ENCODE measurements at places on chromosomes 1 and 21. TPM values are rescaled to one million over a fixed set of nuclear protein-coding genes. Genes with fewer than 3 reads are reported as not detected.

TRIM17 gene
- 0.66 TPM for total RNA-seq

HMGB4 gene
- total RNA-seq = not detected

MCM3AP gene
- 104 TPM for total RNA-seq

PLA2G2A gene
- total RNA-seq = not detected

TRAF3IP3 gene
- total RNA-seq = not detected

Data from placental pericyte (primary cell).